ENCODE measurements at places on chromosomes 16 and 17.

DNA sequence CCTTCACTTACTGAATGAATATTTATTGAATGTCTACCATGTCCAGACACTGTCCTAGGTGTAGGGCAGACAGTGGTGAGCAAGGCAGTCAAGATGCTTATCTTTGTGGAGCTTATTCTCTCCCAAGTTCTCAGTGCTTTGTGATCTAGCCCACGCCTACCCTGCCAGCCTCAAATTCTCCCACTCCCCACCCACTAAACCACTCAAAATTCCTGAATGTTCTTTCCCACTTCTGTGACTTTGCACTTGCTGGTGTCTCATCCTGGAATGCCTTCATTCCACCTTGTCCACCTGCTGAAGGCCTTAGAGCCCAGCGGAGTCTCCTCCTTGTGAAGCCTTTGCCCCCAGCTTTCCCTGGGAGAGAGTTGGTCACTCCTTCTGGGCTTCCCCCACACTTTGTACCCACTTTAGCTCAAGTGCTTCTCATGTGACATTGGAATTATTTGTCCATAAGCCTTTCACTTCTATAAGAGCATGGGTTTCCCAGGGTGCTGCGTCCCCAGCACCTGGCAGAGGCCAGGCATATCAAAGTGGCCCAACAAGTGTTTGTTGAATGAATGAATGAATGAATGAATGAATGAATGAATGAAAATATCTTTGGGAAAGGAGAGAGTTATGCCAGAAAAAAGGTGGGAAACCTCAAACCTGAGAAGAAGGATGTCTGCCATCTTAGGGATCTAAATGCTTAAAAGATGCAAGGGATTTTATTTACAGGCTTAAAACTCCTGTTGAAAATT is 23.0 kb downstream of the CCDC182 start:
- no peak for DNase-seq

DNA sequence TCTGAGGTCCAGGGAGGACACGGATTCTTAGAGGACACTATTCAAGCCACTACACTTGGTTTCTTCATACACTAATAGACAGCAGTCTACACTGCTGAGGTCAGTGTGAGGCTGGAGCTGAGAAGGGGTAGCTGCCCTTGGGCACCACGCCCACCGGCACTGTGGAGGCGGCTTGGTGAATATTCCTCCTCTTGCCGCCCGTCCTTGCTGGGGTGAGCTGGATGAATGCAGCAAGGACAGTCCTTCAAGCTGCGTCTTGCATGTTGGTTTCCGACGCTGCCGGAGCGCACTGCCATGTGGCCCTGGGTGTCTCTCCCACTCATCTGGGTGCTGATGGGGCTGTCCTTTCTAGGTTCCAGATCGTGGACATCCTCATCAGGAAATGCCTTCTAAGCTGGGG is 2.6 kb downstream of the ZNF205 start:
- no peak for DNase-seq

- no peak for DNase-seq
These were observed 41.7 kb downstream of the PGS1 start for GRCh38 chr17:78419970-78420815.

GRCh38 chr16:11091021-11091785 is 146.8 kb downstream of the CLEC16A start:
- DNase-seq, result no peak

DNA sequence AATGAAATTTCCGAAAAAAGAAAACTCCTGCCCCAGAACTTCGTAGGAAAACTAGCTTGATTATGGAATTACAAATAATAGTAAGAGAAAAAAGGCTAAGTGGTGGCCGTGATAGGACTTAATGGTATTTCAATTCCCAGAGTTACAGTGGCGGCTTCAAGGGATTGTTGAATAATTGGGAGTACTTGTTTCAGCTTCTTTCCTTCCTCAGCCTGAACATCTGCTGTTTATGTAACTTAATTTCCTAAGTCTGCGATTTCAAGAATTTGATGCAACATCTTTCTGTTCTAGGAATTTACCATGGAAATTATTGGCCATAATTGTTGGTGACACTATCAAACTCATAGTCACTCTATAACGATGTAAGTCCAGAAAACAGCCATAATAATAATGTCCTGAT is 684 bp upstream of the APPBP2 start:
- DNase-seq, result peak; percentile 35

DNA sequence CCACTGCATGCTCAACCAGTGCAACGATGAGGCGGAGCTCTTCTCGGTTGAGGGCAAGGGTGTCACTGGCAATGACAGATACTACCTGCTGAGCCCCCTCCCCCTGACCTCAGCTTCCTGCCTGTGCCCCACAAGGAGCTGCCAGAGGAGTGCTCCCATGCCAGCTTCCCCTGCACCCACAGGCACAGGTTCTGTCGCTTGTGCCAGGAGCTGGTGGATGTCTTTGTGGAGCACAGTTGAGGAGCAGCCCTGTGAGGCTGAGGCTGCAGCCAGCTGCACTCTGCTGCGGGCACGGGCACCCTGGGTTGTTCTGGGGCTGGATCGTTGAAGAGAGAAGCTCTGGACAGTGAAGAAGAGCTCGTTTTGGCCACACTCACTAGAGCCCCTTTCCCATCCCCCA is 165.3 kb upstream of the ZNF267 start:
- no peak for DNase-seq

GRCh38 chr17:71247441-71248015 is 873.3 kb upstream of the SOX9 start:
- no peak for DNase-seq

- no peak for DNase-seq
These were observed 190.9 kb upstream of the CHMP6 start for GRCh38 chr17:80800481-80801391.

DNA sequence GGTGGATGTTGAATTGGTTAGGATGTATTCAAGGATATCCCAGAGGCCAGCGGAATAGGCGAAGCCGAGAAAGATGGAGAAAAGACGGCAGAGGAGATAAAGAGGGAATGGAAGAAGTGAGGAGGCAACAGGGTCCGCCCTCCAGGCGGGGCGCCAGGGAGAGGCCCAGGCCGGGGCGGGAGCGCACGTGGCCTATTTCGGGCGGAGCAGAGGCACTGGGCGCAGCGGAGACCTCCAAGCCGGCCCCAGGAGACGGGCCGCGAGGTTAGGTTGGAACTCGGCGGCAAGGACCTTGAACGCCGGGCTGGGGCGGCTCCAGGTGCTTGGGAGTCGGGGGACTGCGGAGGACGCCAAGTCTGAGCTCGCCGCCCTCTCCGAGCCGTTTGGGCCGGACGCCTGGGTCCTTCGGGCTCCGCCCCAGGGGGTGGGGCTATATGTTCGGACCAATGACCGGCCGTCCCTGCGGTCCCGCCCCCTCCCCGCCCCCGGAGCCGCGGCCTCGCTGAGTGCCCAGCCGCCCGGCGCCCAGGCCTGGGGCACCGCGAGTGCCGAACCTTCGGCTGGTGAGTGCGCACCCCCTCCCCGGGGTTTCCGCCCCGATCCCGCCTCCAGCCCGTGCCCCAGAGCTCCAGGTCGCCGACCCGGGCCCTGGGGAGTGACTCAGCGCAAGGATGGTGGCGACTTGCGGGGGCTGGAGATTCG is at the start of gene ZNF771:
Gene ZNF771 (plus strand): TSS at position 505 of the 702 bp plus-strand sequence. CDS start 448 bp downstream, outside the sequence.
- peak; percentile 86 for DNase-seq

DNA sequence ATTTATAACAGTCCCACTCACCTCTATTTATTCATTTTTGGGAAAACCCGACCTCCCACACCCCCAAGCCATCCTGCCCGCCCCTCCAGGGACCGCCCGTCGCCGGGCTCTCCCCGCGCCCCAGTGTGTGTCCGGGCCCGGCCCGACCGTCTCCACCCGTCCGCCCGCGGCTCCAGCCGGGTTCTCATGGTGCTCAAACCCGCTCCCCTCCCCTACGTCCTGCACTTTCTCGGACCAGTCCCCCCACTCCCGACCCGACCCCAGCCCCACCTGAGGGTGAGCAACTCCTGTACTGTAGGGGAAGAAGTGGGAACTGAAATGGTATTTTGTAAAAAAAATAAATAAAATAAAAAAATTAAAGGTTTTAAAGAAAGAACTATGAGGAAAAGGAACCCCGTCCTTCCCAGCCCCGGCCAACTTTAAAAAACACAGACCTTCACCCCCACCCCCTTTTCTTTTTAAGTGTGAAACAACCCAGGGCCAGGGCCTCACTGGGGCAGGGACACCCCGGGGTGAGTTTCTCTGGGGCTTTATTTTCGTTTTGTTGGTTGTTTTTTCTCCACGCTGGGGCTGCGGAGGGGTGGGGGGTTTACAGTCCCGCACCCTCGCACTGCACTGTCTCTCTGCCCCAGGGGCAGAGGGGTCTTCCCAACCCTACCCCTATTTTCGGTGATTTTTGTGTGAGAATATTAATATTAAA is 638 bp upstream of the TMEM88 start:
- no peak for DNase-seq

GRCh38 chr16:30786115-30786935 is 680 bp downstream of the ZNF629 start:
- peak; percentile 69 for DNase-seq

- DNase-seq, result no peak
These were observed 11.4 kb downstream of the TBX21 start for GRCh38 chr17:47744168-47745036.

DNA sequence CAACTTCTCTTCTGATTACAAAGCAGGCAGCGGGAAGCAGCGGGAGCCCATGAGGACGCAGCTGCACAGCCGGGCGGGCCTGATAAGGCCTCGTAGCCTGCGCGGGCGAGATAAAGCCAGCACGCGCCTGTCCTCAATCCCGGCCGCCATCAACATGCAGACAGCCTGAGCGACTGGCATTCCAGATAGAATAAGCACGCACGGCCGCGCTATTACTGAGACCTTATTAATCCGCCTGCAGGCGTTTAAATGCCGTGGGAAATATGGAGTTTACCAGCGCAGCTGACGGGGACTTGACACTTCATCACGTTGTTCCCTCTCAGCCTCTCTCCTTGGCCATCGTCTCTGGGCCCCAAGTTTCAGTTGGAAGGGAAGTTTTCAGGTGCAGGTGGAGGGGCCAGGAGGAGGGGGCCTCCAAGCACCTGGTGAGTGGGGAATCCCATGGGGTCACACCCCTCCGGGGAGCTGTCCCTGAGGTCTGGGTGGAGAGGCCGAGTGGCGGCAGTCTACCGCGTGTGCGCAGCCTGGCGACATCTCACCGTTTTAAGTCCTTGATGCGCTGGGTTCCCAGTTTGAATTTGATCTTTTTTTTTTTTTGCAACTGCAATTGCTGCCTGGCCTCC is 27.3 kb upstream of the CBFA2T3 start:
- DNase-seq, result peak; percentile 11

DNA sequence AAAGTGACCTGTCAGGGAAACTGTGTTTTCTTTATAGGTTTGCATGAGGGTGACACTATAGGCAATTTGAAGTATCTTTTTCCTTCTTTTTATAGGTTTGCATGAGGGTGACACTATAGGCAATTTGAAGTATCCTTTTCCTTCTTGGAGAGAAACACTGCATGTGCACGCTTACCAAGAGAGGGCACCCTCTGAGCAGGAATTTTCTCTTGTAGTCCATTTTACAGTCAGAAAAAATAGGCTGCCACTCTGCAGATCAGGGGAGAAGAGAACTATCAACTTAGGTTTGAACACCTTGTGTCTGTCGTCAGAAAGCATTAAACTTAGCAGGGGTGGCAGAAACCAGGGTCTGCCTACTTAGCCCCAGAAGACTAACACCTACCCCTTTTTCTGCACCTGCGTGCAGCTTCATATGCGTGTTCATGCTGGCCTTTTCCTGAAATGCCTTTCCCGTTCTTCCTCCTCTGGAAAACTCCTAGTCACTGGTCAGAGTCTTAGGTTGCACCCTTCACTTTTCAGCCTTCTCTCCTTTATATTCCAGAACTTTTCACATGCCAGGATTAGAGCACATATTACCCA is 16.4 kb upstream of the SMIM36 start:
- peak; percentile 75 for DNase-seq

- DNase-seq, result peak; percentile 60
These were observed 19.6 kb downstream of the ATF7IP2 start for GRCh38 chr16:10405386-10405939.

DNA sequence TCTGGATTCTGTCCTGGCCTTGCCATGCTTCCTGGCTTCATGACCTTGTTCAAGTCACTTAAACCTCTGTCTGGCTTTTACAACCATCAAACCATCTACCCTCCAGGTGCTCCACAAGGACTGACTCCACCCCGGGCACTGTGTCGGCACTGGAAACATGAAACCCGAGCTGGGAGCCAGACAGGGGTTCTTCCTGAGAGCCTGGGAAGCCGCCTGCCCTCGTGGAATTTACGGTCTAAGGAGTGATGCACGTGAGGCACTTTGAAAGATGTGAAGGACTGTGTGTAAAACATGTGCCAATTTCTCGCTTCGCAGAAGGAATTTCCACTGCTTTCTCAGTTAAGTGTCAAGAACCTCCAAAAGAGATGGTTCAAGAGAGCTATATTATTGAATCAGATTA is 11.6 kb downstream of the CDK5R1 start:
- no peak for DNase-seq

DNA sequence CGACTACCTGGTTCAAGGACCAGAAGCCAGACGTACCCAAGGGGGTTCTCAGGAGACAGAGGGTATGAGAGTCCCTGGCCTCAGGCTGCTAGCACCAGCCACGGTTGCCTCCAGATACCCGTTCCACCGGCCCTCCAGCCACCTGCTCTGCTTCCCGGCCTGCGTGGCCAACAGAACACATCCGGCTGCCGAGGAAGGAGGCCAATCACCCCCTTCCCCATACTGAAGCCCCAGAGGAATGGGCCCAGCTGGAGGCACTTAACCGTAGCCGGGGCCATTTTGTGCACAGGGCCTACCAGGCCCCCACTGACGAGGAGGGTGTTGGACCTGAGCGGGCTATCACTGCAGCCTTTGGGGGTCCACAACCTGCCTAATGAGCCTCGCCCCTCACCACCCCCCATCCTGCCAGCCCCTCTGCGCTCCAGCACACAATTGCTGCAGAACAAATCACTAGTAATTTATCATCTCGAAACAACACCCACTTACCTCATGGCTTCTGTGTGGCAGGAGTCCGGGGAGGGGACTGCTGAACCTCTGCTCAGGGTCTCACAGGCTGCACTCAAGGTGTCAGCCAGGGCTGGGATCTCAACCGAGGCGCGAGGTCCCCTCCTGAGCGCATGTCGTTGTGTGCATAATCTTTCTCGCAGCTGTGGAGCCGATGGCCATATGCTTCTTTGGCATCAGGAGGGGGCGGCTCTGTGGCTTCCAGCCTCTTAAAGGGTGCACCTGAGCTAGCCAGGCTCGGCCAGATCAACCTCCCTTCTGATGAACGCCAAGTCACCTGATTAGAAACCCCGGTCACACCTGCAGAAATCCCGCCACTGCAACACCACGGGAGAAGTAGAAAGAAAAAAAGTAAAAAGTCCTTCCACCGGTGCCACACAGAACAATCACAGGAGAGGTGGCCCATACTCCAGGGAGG is 10.1 kb upstream of the KREMEN2 start:
- no peak for DNase-seq

Measured in fibroblast of pulmonary artery (primary cell).